ENCODE measurements at places on chromosomes 7 and 10. TPM values are rescaled to one million over a fixed set of nuclear protein-coding genes. Genes with fewer than 3 reads are reported as not detected.

GRCh38 chr7:70763961-70764691 is 367.8 kb upstream of the GALNT17 start:
- H3K4me3 ChIP-seq = no peak overlapping the region
- H3K36me3 ChIP-seq = peaks cover 18% of the 10 kb centered on the region
- H3K4me1 ChIP-seq = no peaks in the 10 kb centered on the region
- no peaks in the 10 kb centered on the region for H3K27me3 ChIP-seq

GRCh38 chr7:43516581-43517342 is 66.1 kb upstream of the STK17A start:
- DNase-seq = no peak
- H3K4me3 ChIP-seq = no peak overlapping the region

Gene PRKAR2B
- 10.5 TPM for total RNA-seq

- H3K27ac ChIP-seq = no peak overlapping the region
- H3K4me3 ChIP-seq = no peak overlapping the region
- H3K4me1 ChIP-seq = no peaks in the 10 kb centered on the region
- H3K27me3 ChIP-seq = no peaks in the 10 kb centered on the region
- H3K36me3 ChIP-seq = no peaks in the 10 kb centered on the region
Observed at GRCh38 chr10:34272316-34272715, 542.8 kb downstream of the PARD3 start.

Gene GBX1
- not detected for total RNA-seq

DNA sequence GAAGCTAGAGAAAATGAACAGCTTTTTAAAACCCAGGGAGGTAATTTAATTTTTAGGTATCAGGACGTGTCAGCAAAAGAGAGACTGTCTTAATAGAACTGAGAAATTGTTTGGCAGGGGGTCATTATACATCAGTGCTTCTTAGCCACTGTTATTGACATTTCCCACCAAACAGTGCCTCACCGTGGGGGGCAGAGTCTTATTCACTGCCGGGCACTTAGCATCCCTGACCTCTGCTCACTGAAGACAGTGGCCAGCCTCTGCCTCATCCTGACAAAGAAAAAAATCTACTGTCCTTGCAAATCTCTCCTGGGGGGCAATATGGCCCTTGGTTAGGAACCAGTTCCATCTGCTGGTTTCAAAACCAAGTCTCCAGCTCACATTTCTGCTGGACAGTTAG is 14.2 kb upstream of the MKI67 start:
- no peaks in the 10 kb centered on the region for H3K36me3 ChIP-seq
- no peak overlapping the region for H3K27ac ChIP-seq
- no peak for DNase-seq
- no peaks in the 10 kb centered on the region for H3K4me1 ChIP-seq
- H3K27me3 ChIP-seq = no peaks in the 10 kb centered on the region

Gene EPO
- not detected for total RNA-seq

Gene ITGA8
- 231 TPM for total RNA-seq

Gene APBB1IP
- not detected for total RNA-seq

DNA sequence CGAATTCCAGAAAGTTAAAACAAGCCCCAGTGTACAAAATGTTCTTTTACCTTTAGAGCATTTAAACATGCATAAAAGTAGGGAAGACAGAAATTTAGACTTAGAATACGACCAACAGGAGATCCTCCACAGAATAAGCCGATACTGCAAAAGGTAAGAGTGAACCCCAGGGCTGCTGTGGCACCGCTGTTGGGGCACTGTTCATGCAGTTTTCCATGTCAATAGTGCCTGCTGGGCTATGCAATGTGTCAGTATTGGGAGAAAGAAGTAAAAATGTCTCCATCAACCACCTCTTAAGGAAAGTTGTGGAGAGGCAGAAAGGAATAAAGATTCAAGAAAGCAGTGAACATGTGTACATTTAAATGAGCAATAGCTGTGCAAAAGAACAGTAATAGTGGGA is 326.5 kb upstream of the SEMA3C start:
- no peaks in the 10 kb centered on the region for H3K27me3 ChIP-seq
- no peaks in the 10 kb centered on the region for H3K36me3 ChIP-seq
- H3K4me3 ChIP-seq = no peak overlapping the region
- DNase-seq = no peak

GRCh38 chr10:90817128-90817889 is 40.5 kb downstream of the HTR7 start:
- H3K4me1 ChIP-seq = no peaks in the 10 kb centered on the region
- H3K4me3 ChIP-seq = no peak overlapping the region
- H3K36me3 ChIP-seq = no peaks in the 10 kb centered on the region
- DNase-seq = no peak
- H3K27ac ChIP-seq = no peak overlapping the region
- H3K27me3 ChIP-seq = no peaks in the 10 kb centered on the region

DNA sequence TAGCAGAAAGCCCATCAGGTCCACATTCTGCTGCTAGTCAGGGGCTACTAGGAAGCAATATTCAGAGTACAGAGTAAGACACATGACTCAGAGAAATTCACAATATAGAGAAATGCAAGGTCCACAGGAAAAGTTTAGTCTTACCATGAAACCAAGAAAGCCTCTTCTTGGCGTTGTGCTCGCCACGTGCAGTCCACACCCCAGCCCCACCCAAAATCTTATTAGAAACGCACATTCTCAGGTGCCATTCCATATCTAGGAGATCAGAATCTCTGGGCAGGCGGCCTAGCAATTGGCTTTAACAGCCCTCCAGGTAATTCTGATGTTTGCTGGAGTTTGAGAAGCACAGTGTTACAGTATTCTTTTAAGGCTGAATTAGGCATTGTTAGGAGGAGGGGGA is 15.8 kb upstream of the SAR1A start:
- no peak overlapping the region for H3K27ac ChIP-seq
- H3K27me3 ChIP-seq = no peaks in the 10 kb centered on the region
- no peaks in the 10 kb centered on the region for H3K36me3 ChIP-seq
- H3K4me3 ChIP-seq = no peak overlapping the region

Gene OPN1SW
- not detected for total RNA-seq

Gene MMD2
- not detected for total RNA-seq

GRCh38 chr7:7791523-7791922 is 73.1 kb upstream of the RPA3 start:
- no peaks in the 10 kb centered on the region for H3K4me1 ChIP-seq
- H3K27me3 ChIP-seq = no peaks in the 10 kb centered on the region
- H3K36me3 ChIP-seq = no peaks in the 10 kb centered on the region
- no peak overlapping the region for H3K4me3 ChIP-seq
- no peak overlapping the region for H3K27ac ChIP-seq

Gene PON3
- total RNA-seq = not detected

Gene RASA4B
- 143 TPM for total RNA-seq

- no peak overlapping the region for H3K4me3 ChIP-seq
- no peak for DNase-seq
- H3K27ac ChIP-seq = no peak overlapping the region
Observed at GRCh38 chr10:126214021-126214420, 174.3 kb downstream of the ADAM12 start.

Gene INMT
- total RNA-seq = 51.8 TPM

DNA sequence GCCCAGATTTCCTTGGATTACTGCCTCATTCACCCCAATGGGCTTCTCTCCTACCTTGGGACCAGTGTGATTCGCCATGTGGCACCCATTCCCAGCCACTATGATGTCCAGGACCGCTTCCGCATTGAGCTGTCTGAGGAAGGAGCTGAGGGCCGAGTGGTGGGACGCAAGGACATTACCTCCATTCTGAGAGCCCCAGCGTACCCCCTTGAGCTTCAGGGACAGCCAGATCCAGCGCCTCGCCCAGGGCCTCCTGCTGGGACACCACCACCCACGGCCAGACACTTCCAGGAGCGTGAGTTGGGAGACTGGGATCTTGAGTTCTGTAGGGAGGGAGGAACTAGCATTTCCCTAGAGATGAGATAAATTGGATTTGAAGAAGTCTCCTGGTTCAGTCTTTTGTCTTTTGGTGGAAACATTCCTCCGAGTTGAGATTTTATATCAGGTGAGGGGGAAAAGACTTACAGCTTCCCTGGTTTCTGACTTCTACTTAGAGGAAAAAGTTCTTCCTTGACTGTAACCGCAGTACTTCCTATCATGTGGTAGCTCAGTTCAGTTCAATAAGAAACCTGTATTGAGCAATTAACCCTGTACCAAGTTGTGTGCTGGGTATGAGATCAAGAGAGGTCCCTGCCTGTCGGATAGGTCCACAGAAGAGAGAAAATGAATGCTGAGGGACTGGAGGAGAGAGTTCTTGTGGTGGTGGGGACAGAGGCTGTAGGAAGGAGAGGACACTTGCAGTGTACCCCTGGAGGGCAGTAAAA is 1.3 kb downstream of the MOSPD3 start:
- H3K36me3 ChIP-seq = no peaks in the 10 kb centered on the region
- DNase-seq = no peak
- H3K27ac ChIP-seq = no peak overlapping the region
- H3K27me3 ChIP-seq = no peaks in the 10 kb centered on the region
- H3K4me3 ChIP-seq = peak overlapping the region; percentile 84

- peak overlapping the region; percentile 65 for H3K27ac ChIP-seq
- no peaks in the 10 kb centered on the region for H3K27me3 ChIP-seq
- H3K4me3 ChIP-seq = no peak overlapping the region
Observed at GRCh38 chr10:69048103-69048502, 39.8 kb upstream of the SRGN start.

DNA sequence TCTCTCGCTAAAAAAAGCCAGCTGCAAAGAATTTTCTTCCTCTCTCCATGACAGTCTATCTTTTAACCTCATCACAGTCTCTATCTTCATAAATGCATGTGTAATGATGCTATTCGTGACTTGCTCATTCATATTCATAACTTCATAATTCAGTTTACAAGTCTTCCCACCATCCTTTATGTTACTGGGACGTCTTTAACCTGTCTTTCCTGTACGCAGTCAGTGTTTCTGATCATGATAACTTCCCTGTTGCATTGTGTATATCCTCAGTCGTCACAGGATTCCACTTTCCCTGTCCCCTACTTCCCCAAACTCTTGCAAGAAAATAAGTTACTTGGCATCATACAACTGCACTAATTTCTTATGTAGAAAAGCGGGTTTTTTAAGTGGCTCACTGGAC is 165.6 kb upstream of the ASAH2 start:
- H3K4me3 ChIP-seq = peak overlapping the region; percentile 29
- no peaks in the 10 kb centered on the region for H3K4me1 ChIP-seq
- no peaks in the 10 kb centered on the region for H3K36me3 ChIP-seq

DNA sequence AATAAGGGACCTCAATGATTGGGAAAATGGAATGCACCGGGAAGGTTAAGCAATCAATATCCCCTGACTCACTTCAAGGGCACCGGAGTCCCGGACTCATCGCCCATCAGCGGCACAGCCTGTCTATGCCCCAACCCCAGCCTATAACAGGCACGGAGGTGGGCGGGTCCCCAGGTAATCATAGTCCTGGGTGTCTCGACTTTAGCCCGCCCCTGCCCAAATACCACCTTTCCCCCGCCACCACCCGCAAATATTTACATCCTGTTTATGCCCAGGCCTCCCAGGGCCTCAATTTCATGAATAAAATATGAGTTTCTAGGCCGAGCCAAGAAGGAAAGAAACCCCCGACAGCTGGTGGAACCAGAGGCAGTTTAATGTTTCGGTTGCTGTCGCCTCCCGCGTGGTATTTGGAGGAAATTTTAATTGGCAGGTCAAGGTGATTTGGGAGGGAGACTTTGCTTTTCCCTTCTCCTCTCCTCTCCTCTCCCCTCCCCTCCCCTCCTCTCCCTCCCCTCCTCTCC is 15.6 kb upstream of the RFC2 start:
- H3K4me1 ChIP-seq = peaks cover 8% of the 10 kb centered on the region
- no peak overlapping the region for H3K27ac ChIP-seq
- H3K4me3 ChIP-seq = peak overlapping the region; percentile 39
- no peaks in the 10 kb centered on the region for H3K36me3 ChIP-seq
- H3K27me3 ChIP-seq = no peaks in the 10 kb centered on the region

Gene ERVW-1
- total RNA-seq = not detected

DNA sequence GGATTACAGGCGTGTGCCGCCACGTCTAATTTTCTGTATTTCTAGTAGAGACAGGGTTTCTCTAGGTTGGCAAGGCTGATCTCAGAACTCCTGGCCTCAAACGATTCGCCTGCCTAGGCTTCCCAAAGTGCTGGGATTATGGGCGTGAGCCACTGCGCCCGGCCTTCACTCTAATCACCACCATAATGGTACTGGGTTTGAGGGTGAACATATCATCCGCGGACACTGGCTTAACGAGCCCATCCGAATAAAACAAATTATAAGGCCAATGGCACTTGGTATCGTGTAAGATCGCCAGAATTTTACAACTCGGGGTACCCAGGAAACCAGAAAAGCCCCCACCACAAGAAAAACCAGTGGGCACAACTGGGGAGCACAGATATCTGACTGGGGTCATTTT is 580 bp downstream of the FAM200A start:
- H3K4me1 ChIP-seq = peaks cover 11% of the 10 kb centered on the region
- DNase-seq = no peak
- no peaks in the 10 kb centered on the region for H3K27me3 ChIP-seq
- H3K27ac ChIP-seq = peak overlapping the region; percentile 88
- peak overlapping the region; percentile 94 for H3K4me3 ChIP-seq

DNA sequence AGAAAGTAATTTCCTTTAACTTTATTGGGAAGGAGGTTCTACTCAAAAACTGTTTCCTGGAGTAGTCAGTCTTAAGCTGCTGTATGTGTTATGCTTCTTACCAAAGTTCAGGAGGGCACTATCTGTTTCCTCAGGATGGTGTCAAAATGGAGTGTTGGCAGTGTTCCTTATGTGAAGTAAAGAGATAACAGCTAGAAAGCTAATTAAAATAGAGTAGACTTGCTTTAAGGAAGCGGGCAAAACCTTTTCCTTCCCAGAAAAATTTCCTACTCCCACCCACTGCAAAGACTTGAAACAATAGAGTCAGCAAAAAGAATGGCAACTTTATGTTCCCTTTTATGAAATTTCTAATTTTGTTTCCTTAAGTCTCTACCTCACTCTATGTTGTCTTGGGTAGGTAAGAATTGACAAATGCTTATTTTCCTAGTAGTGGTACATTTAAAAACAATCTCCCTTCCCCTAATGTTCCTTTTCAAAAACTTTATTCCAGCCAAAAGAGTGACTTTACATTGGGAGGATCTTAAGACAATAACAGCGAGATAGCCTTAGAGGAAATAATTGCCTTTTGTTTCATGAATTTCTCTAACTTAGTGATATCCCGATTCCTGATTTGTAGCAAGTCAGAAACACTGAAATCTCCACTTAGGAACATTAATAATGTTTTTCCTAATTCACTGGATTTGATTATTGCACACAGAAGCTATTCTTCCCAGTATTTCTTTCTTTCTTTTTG is 26.5 kb upstream of the ENTPD1 start:
- no peaks in the 10 kb centered on the region for H3K27me3 ChIP-seq
- no peak overlapping the region for H3K4me3 ChIP-seq
- H3K27ac ChIP-seq = peak overlapping the region; percentile 28
- no peak for DNase-seq
- no peaks in the 10 kb centered on the region for H3K4me1 ChIP-seq

DNA sequence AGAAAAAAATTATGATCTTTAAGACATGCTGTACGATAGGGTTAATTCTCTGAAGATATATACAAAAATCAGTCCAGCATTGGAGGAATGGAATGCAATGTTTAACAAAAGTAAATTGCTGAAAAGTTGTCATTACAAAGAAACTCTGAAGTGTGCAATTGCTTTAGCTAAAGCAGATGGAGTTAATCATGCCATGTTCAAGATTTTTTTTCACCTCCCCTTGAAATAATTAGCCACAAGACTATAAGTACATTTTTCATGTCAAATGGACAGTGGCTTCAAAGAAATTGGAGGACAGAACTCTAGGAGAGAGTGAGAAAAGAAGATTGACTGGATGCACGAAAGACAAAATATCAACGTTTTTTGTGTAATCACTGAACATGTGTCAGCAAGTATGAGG is 63.1 kb upstream of the MEOX2 start:
- no peaks in the 10 kb centered on the region for H3K36me3 ChIP-seq
- no peak overlapping the region for H3K4me3 ChIP-seq
- H3K4me1 ChIP-seq = no peaks in the 10 kb centered on the region
- no peaks in the 10 kb centered on the region for H3K27me3 ChIP-seq
- DNase-seq = no peak
